ENCODE measurements at places on chromosomes 4 and X. TPM values are rescaled to one million over a fixed set of nuclear protein-coding genes. Genes with fewer than 3 reads are reported as not detected.

The POLR2B gene
- 98.0 TPM for total RNA-seq

The TMEM150C gene
- total RNA-seq = under 0.01 TPM

The PGAM4 gene
- not detected for total RNA-seq

The MORC4 gene
- total RNA-seq = 23.5 TPM
